ENCODE measurements at places on chromosomes 2 and 18.

DNA sequence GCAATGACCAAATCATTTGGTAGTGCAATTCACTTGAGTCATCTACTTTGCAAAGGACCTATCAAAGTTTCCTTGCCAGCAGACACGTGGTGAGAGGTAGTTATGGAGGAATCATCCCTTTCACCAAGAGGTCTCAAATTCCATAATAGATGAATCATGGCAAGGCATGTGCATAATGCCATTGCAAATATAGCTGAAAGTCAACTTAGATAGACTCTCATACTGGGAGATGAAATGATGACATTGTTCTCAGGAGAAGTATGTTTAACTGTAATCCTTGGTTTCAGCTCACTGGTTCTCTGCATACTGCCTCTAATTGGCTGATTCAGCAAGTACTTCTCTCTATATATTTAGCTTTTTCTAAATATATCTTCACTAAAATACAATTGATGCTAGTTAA lies 57.2 kb downstream of the CALCRL start:
- no peak for DNase-seq

- DNase-seq = no peak
Measured at GRCh38 chr2:219314804-219315468, 5.7 kb upstream of the PTPRN start.

DNA sequence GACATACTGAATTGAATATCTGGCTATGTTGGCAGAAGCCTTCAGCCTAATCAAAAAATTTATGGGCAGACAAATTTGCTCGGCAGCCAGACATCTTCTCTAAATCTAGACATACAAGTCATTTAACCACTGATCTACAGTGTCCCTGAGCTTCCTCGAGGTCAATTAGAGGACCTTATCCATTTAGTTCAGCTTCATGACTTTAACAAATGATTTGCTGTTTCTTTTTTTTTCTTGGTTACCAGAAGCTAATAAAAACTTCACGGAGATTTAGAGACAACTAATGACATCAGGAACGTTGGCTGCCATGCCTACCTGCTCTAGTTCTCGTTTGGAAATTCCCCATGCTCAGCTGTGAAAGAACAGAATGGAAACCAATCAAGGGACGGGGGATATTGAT lies 223.8 kb downstream of the BCL2 start:
- DNase-seq = no peak

DNA sequence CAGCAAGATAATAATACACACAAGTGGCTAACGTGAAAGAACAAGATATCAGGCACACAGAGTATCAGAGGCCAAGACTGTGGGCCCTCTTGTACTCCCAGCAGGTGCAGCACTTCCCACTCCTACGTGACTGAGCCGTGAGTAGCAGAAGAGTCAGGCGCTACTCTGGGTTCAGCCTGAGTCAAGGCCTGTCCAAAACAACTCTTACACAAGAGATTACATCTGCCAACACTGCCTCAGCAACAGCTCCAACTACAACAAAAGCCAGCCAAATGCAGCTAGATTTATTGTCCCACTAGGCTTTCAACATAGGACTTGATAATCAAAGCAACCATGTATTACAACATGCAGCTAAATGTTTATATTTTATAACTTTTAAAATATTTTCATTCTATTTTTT lies 56.2 kb downstream of the ITSN2 start:
- peak; percentile 48 for DNase-seq

DNA sequence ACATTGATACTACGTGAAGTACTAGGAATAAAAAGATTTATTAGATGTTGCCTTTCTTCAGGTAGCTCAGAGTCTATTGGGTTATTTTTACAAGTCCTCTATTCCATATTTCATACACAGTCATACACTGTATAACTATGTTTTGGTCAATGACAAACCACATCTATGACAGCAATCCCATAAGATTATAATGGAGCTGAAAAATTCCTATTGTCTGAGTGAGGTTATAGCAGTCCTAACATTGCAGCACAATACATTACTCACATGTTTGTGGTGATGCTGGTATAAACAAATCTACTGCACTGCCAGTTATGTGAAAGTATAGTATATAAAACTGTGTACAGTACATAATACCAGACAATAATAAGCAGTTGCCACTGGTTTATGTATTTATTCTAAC lies 595.1 kb downstream of the MBD2 start:
- no peak for DNase-seq

- no peak for DNase-seq
Measured at GRCh38 chr2:118604811-118605210, 242.6 kb downstream of the EN1 start.

DNA sequence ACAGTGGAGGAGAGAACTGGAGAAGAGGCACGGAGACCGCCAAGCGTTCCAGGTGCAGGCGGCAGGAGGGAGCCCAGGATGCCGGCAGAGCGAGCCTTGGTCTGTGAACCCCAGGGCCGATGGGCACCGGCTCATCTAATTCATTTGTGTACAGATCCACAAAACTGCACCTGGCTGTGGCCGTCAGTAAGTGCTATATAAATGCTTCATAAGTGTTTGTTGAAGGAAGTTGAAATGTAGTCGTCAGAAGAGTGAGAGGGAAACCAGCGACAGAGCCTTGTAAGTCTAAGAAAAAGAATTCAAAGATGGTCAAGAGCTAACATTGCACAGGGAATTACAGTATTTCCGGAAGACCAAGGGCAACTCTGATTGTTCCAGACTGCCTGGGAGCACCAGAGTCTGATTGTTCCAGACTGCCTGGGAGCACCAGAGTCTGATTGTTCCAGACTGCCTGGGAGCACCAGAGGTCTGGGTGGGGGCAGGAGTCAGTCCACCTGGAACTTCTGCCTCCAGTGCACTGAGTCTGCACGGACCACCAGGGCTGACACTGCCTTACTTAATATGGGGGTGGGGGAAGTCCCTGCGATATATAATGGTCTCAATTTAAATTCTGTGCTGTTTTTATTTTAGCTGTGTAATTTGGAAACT lies 112.3 kb downstream of the BCL2 start:
- DNase-seq = no peak

GRCh38 chr2:28276076-28276618 lies 116.5 kb upstream of the FOSL2 start:
- DNase-seq = peak; percentile 82

GRCh38 chr18:71327441-71327840 lies 1038.6 kb downstream of the SOCS6 start:
- DNase-seq = no peak

GRCh38 chr2:227862227-227862740 lies 9.1 kb upstream of the DAW1 start:
- DNase-seq = peak; percentile 62

DNA sequence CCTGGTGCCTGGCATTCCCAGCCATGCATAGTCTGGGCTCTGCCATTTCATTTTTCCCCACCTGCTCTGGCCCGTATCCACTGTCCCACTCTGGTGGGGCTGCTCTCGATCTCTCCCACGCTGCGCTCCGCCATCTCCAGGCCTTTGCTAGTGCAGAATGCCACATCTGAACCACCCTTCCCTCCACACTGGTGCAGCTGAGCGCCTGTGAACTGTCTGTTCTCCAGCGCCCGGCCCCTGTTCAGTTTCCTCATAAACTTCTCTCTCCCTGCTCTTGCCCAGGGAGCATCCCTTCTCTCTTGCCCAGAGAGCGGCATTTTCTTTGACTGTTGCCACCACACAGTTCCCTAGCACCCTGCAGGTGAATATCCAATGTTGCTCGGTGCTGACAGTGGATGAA lies 21.5 kb downstream of the POMC start:
- no peak for DNase-seq

- DNase-seq = no peak
Measured at GRCh38 chr2:169647496-169647895, 46.7 kb downstream of the CFAP210 start.

DNA sequence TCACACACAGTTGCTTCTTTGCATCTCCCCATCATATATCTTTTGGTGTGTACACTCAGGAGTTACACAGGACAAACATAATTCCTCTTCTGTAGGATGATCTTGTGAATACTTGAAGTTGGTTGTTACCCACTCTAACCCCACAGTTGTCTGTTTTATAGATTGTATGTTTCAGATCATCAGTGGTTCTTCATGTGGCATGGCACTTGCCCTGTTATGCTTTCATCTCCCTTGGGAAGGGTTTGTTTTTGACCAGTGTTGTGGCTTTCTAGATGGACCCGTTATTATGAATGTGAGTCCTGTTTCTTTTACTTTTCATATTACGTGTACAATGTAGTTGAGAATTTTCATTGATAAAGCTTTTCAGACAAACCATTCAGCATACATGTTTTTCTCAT lies 82.0 kb downstream of the ZNF407 start:
- DNase-seq = no peak

DNA sequence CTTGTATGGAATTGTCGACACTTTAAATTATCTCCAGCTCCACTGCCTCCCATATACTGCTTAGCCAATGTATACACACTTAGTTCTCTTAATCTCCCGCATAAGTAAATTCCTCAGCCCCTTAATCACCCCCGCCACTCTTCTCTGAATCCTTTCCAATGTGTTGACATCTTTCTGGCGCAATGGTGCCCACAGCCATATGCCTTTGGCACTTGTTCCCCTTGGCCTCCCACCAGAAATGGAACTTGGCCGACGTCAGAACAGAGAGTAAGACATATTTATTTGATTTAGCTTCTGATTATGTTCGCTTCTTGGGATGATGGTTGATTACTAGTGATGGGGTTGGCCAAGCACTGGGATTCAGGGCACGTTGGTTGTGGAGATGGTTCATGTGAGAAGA lies 1089.3 kb upstream of the CELF4 start:
- no peak for DNase-seq

DNA sequence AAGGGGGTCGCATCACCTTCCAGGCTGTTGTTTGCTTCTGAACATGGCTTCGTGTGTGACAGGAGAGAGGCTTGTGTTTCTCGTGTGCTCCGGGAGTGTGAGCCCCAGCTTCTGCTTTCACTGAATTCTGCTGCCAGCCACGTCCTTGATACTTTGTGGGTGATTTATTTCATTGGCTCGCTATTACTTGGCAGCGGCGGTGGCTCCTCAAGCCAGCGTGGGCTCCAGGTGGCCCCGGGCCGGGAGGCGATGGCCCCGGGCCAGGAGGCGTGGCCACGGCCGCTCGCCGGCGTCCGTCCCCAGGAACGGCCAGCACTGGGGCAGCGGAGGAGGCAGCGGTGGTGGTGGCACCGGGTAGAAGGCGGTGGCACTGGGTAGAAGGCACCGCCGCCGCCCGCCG lies 63.1 kb downstream of the NAPG start:
- no peak for DNase-seq
